COR-L47 (cell line): ENCODE measurements at places on chromosomes 12 and 14.

GRCh38 chr12:66503746-66504145, 175.1 kb downstream of the GRIP1 start:
- DNase-seq, result no peak

GRCh38 chr14:78414172-78414571, 244.0 kb downstream of the NRXN3 start:
- DNase-seq, result no peak

- DNase-seq, result no peak
These were observed 3.4 kb downstream of the ACVRL1 start for GRCh38 chr12:51910691-51911090.

DNA sequence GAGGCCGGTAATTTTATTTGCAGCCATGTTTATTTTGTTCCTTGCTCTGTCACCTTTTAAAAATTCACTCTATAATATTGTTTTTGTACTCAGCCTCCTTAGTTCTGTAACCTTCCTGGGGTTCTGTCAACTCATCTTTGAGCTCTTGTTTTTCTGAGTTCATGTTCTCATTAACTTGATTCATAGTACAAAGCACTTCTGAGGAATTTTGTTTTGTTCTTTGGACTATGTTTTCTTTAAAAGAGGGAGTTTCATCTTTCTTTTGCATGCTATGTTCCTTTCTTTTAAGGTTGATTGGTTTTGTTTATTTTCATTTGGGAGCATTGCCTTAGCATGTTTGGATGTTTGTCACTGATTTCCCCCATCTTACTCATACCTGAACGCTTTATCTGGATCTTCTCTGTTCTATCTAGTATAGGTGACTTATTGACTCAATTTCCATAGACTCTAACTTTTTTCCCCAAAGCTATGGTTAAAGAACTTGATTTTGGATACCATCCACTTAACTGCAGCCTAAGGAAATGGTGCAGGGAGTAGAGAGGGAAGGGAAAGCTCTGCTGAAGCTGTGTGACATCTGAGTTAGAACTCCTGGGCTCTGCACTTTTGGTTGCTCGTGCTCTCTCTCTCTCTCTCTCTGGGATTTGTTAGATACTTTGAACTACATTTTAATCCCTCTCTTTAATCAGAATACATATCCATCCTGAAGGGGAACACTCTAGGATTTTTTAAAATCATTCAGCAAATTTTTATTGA, 268.5 kb downstream of the PAWR start:
- DNase-seq, result no peak
